ENCODE measurements at places on chromosomes 16 and 17.
A peak's percentile ranks its signal among the peaks of the same experiment; 100 is the strongest.

DNA sequence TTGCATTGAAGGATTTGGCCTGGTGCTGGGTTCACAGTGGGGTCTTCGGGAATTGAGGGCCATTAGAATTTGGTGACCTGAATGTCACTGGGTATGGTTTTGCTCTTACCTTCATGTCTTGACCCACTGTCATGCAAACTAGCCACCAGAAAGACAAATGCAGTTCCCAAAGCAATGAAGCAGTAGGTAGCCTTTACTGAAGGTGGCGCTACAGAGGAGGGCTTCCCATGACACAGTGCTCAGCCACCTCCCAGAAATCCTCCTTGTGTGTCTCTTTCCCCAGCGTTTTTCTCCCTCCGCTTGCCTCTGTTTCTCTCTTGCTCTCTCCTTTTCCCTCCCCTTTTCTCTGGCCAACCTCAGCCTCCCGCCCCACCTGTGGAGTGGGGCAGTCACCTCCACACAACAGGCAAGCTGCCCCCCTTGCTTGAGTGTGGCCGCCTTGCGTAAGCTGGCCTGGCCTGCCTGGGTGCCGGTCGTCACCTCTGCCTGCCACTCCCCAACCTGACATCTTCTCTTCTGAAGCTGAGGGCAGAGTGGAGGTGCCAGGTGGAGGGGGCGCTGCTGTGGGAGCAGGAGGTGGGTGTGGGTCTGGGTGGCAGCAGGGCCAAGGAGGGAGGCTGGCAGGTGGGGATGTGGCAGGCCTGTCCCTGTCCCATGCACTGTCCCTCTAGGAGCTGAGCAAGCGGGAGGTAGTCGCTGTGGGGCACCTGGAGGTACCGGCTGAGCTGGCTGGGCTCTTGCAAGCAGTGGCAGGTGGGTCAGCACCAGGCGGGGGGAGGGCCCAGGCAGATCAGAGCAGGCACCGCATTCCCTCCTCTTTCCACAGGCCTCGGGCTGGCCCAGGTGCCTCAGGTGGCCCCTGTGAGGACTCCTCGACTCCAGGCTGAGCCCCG lies 34.7 kb downstream of the MYO15A start:
- DNase-seq = no peak

DNA sequence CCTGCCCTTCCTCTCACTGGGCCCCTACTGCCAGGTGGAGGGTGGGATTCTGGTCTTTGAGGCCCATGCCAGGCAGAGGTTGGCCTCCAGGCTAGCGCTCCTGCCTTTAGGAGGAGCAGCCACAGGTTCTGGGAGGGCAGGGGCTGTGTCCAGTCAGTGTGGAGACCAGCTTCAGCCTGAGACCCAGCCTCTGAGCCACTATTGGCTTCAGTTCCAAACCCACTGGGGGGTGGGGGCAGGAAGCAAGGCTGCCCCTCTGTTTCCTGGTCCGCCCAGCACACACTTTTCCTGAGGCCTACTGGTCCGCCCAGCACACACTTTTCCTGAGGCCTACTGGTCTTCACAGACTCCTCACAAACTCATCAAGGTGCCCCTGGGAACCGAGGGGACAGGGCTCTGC lies 16.4 kb downstream of the SLC5A10 start:
- DNase-seq = no peak

- DNase-seq = no peak
Observed at GRCh38 chr17:1473170-1473569, 17.1 kb upstream of the CRK start.

DNA sequence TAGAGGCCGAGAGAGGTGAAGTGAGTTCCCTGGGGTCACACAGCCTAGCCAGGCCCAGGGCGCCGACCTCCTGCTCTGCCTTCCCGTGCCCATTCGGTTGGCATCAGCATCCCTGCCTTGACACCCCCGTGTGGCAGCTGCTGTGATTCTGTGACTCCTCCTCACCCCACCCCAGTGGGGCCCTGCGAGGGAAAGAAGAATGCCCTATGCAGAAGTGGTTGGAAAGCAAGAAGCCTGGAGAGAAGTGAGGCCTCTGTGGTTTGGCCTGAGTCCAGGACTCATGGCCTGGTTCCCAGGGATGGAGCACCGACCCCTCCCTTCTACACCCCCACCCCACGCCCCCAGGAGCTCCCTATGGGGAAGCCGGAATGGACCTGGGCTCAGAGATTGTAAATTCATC lies 296.2 kb downstream of the SEC14L1 start:
- peak; percentile 89 for DNase-seq

DNA sequence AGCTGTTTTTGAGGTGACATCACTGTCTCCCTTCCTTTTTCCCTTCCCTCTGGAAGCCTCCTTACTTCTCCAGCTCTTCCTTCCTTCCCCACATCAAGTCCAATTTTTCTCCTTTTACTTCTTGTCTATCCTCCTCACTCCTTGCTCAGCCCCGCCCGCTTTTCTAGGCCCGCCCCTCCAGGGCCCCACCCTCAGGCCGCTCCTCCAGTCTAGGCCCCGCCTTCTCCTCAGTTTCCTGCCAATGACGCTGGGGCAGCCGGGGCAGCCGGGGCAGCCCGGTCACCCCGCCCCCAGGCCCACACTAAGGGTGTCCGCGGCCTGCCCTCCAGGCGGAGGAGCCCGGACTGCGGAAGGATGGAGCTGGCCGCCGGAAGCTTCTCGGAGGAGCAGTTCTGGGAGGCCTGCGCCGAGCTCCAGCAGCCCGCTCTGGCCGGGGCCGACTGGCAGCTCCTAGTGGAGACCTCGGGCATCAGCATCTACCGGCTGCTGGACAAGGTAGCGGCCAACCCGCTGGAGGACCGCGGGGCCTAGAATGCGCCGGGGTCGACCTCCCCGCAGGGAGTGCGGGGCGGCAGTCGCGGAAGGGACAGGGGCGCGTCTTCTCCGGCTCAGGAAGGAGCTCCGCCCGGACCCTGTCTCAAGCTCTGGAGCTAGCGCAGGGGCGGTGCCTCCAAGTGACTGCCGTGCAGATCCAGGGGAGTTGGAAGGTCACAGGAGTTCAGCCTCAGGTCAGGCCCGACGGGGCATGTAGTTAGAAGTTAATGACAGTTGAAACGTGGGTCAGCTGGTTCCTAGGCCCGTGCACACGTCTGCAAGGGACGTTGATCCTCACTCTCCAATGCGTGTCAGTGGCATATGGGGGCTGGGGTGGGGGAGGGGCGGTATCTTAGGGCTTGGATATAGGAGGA lies at the start of gene PCTP:
Gene PCTP (plus strand): TSS at position 302 of the 908 bp plus-strand sequence. CDS start 53 bp downstream, at position 355.
- DNase-seq = peak; percentile 96

- DNase-seq = no peak
Observed at GRCh38 chr17:8687737-8688466, 56.7 kb downstream of the CCDC42 start.

DNA sequence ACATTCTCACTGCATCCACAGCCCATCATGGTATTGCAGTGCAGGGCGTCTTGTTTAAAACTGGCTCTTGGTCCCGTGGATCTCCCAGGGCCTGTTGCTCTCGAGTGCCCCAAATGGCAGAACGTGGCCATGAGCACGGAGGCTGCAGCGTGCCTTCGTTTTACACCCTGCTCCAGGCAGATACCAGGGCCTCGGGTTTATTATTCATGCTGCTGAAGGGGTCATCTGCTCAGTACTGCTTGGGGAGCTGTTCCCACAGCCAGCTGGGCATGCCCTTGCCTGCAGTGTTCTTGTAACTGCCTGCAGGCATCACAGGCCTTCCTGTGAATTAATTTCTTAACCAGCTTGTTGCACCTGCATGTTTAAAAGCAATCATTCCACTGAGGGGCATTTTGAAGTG lies 129.7 kb upstream of the CHMP6 start:
- DNase-seq = no peak

DNA sequence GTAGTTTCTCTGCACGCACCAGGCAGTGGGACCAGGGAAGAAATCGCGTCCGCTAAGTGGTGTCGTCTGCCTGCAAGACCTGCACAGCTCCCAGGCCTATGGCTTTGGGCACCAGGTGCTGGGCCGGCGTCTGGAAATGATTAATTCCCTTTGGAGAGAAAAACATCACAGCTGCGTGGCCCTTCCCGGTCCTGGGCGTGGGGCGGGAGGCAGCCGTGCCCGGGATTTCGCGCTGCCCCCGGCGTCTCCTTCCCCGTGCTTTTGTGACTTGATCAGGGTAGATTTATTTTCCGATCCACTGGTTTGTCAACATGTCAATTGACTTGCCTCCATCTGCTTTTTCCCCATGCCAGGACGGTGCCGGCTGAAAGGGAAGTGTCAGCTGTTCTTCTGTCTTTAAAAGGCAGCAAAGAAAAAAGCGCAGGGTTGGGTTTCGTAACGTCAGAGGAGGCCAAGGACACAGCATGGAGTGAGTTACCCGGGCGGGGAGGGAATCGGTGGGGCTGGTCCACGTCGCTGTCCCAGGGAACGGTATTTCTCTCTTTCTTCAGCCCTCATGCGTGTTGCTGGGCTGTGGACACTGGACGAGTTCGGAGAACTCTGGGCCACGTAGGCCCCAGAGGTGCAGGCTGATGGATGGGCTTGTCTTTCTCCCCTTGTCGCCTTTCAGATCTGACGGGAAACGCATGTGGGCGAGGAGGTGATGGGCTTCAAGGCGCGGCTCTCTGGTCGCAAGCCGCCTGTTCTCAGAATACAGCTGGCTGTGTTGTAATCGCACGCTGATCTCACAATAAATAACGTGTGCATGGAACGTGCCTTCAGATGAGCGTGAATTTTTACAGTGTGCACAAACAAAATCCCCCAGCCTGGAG lies 188.1 kb upstream of the ZNF469 start:
- peak; percentile 69 for DNase-seq

DNA sequence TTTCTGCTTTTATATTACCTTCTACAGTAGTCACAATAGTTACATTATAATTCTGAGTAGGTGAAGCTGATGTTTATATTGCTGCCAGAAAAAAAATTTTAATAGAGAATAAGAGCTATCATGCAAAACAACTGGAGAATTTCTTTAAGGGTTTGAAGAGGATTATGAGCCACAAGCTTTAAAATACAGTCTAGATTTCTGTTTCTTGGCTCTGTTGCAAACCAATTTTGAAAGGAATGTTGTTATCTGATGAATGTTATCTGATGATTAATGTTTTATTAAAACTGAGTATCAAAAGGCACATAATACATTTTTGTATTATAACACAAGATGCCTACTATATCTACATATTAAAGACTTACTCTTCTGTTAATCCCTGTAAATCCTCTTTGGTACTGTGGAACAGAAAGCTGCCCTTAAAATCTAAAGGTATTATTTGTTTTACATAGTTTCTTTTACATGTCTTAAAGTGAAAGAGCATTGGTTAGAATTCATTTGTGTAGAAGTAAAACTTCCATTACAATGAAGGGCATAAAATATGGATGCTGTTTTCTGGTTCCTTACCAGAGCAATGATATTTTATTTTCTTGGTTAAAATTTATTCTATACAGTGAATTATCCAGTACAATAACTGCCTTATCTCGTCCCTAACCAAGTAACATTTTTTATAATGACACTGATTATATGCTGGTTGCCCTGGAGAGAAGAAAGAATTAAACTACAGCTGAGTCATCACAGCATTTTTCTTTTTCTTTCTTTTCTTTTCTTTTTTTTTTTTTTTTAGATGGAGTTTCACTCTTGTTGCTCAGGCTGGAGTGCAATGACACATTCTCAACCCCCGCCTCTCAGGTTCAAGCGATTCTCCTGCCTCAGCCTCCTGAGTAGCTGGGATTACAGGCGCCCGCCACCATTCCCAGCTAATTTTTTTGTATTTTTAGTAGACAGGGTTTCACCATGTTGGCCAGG lies 205.7 kb downstream of the TANC2 start:
- no peak for DNase-seq

DNA sequence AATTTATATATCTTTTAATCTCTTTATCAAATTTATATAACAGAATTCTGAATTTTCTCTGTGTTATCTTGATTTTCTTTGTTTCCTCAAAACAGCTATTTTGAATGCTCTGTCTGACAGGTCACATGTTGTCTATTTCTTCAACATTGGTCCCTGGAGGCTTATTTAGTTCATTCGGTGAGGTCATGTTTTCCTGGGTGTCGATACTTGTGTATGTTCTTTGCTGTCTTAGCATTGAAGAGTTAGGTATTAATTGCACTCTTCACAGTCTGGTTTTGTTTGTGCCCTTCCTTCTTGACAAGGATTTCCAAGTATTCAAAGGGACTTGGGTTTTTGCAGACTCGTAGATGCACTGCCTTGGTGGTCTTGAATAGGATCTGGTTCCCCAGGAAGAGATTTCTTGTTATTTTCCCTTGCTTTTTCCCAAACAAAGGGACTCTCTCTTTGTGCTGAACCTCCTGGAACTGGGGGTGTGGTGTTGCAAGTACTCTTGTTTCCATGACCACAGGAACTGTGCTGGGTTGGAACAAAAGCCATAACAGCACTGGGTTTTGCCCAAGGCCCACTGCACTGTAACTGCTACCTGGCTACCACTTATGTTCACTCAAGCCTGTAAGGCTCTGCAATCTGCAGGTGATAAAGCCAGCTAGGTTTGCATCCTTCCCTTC lies 1483.0 kb downstream of the CDH8 start:
- no peak for DNase-seq

GRCh38 chr17:76676629-76677028 lies 33.1 kb upstream of the ST6GALNAC1 start:
- no peak for DNase-seq

DNA sequence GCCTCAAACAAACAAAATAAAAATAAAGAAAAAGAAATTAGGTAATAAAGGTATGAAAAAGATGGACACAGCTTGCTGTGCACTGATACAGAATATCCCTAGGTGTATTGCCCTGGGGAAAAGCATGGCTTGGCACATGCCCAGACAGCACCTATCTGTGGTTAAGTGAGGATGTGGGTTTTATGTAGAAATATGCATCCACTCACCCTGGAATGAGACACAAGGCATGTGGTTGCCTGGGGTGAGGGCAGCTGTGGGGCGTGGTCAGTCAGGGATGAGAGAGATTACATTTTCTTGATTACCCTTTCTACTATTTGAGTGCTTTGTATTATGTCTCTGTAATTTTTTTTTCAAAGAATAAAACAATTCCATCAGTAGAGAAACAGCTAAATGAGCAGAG lies 6.9 kb downstream of the PLLP start:
- DNase-seq = no peak

- no peak for DNase-seq
Observed at GRCh38 chr16:75486676-75487313, 8.4 kb downstream of the CHST6 start.

- DNase-seq = peak; percentile 48
Observed at GRCh38 chr16:58266336-58266735, 28.5 kb downstream of the PRSS54 start.

GRCh38 chr17:66273586-66273848 lies 28.9 kb upstream of the PRKCA start:
- DNase-seq = no peak

- no peak for DNase-seq
Observed at GRCh38 chr16:27174007-27174406, 29.3 kb upstream of the KDM8 start.

- peak; percentile 64 for DNase-seq
Observed at GRCh38 chr17:78924481-78925151, 571 bp downstream of the TIMP2 start.
